ENCODE measurements at places on chromosomes 2 and 18. TPM values are rescaled to one million over a fixed set of nuclear protein-coding genes. Genes with fewer than 3 reads are reported as not detected.

DNA sequence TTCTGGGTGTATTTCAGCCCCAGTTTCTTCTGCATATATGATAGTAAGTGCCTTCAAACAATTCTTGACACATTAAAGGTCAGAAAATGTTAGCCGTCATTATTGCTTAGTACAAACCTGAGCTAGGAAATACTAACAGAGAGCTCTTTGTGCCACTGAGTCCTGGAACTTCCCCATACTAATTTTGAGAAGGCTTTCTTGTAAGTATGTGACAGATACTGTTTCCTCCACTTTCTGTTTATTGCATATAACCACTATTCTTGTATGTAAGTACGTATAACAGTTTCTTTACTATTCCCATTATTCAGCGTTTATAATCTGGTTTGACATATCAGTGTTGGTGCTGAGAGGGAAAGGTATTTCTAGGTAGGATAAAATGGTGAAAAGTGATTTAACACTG is 9.8 kb downstream of the PPP1CB start:
- no peak overlapping the region for H3K4me3 ChIP-seq
- peaks cover 8% of the 10 kb centered on the region for H3K4me1 ChIP-seq
- H3K27me3 ChIP-seq = no peaks in the 10 kb centered on the region
- DNase-seq = no peak

GRCh38 chr2:209331291-209331844 is 92.5 kb upstream of the MAP2 start:
- no peaks in the 10 kb centered on the region for H3K4me1 ChIP-seq
- no peaks in the 10 kb centered on the region for H3K27me3 ChIP-seq
- H3K36me3 ChIP-seq = no peaks in the 10 kb centered on the region
- DNase-seq = no peak
- H3K4me3 ChIP-seq = no peak overlapping the region
- H3K27ac ChIP-seq = no peak overlapping the region

DNA sequence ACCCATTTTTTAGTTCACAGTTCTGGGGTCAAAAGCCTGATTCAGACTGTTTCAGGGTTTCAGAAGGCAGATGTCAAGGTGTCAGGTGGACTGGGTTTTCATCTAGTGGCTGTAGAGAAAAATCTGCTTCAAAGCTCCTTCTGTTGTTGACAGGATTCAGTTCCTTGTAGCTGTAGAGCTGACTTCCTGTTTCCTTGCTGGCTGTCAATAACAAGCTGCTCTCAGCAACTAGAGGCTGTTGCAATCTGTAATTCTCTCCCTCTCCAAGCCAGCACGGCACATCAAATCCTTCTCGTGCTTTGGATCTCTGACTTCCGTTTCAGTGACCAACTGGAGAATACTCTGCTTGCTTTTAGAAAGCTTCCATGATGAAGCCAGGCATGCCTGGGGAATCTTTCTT is 179.4 kb downstream of the DOK6 start:
- H3K4me1 ChIP-seq = no peaks in the 10 kb centered on the region
- H3K4me3 ChIP-seq = no peak overlapping the region
- H3K27ac ChIP-seq = no peak overlapping the region
- H3K27me3 ChIP-seq = no peaks in the 10 kb centered on the region
- no peak for DNase-seq
- no peaks in the 10 kb centered on the region for H3K36me3 ChIP-seq

- no peak for DNase-seq
- H3K27me3 ChIP-seq = no peaks in the 10 kb centered on the region
- no peak overlapping the region for H3K27ac ChIP-seq
- H3K4me3 ChIP-seq = no peak overlapping the region
These were observed 408.8 kb upstream of the UBE2E3 start for GRCh38 chr2:180571559-180571958.

DNA sequence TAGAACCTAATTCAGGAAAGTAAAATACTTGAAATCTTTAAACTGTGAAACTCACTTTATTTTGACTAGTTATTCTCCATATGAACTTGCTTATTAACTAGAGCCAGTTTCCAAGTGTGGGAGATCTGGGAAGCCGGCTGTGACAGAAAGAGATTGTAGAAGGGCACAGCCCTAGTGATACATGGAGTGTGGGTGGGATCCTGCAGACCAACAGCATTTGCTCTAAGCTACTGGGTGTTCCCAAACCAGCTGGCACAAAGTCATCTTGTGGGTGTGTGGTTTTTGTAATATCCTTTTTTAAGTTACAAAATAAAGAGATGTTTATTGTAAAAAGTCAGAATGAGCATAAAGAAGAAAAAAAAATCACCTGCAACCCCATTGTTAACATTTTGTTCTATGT is 3.4 kb downstream of the DUSP19 start:
- DNase-seq = no peak
- H3K4me1 ChIP-seq = no peaks in the 10 kb centered on the region
- H3K36me3 ChIP-seq = no peaks in the 10 kb centered on the region
- H3K4me3 ChIP-seq = no peak overlapping the region

CRYGC gene
- not detected for total RNA-seq

HDLBP gene
- 484 TPM for total RNA-seq

TLX2 gene
- total RNA-seq = not detected

- no peak for DNase-seq
- H3K4me3 ChIP-seq = no peak overlapping the region
- H3K4me1 ChIP-seq = no peaks in the 10 kb centered on the region
- H3K27me3 ChIP-seq = no peaks in the 10 kb centered on the region
These were observed 163.7 kb upstream of the NDUFV2 start for GRCh38 chr18:8938817-8939216.

DNA sequence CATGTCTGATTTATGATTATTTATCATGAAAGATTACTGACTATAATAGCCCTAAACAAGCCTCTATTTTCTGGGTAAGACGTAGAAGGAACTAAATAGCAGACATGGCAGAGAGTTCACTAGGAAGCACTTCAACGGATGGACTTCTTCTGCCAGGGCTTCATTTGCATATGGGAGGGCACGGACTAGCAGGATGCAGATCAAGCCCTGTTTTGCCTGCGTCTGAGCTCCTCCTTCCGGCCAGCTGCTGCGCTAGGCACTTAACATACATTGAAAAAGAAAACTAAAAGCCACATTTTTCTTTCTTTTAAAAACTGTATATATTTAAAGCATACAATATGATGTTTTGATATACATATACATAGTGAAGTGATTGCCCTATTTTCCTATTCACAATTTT is 340.0 kb upstream of the MEX3C start:
- no peaks in the 10 kb centered on the region for H3K27me3 ChIP-seq
- no peaks in the 10 kb centered on the region for H3K4me1 ChIP-seq
- no peak overlapping the region for H3K27ac ChIP-seq
- H3K36me3 ChIP-seq = no peaks in the 10 kb centered on the region
- H3K4me3 ChIP-seq = no peak overlapping the region
- DNase-seq = no peak

DNA sequence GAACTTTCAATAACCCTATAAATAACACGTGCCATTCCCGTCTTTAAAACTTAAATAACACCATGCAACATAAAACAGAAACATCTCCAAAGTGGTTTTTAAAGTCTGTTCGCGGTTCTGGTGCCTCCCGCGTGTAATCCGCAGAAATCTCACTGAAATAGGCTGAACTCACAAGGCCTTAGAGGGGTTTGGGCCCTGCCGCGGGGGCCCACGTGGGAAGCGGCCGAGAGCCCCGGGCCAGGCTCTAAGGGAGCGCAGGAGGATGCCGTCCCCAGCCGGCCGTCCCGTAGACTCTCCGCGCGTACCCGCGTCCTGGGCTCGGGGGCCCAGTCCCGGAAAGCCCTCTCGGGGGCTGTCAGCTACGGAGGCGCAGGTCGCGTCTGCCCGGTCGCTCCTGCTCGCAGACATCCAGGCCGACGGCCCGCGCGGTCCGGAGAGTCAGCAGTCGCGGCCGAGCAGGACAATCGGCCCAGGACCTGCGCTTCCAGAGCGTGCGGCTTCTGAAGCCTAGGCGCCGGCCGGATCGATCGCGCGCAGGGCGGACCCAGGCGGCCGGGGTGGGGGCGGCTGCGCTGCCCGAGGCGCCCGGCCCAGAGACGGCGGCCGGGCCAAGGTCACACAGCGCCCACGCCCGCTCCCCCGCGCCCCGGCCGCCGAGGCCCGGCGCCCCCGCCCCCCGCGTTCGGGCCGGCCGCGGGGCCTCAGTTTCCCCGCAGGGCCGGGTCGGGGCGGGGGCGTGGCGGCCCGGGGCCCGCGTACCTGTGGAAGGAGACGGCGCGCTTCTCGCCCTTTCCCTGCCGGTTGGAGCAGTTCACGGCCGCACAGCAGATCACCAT is 558 bp downstream of the THAP4 start:
- peak; percentile 31 for DNase-seq
- peaks cover 7% of the 10 kb centered on the region for H3K4me1 ChIP-seq
- no peaks in the 10 kb centered on the region for H3K36me3 ChIP-seq
- no peaks in the 10 kb centered on the region for H3K27me3 ChIP-seq
